ENCODE measurements at places on chromosomes 5 and 9.

DNA sequence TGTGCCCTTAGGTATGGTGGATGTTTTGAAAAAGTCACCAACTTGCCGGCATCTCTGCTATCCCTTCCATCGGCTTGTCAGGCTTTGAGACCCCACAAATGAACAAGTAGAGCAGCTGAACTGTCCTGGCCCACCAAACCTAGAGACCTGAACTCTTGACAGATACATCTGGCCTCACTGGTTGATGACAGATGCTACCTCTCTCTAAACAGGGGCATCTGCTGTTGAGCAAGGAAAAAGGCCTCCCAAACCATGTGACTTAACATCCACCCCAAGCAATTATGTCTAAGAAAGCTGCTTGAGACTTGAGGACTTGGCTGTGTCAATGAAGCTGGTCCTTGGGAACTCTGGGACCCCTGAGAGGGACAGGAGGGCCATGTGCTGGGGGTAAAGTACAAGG lies 2.3 kb downstream of the CCNI2 start:
- no peak for DNase-seq

- DNase-seq = no peak
These were observed 438.4 kb downstream of the ISL1 start for GRCh38 chr5:51821697-51822096.

DNA sequence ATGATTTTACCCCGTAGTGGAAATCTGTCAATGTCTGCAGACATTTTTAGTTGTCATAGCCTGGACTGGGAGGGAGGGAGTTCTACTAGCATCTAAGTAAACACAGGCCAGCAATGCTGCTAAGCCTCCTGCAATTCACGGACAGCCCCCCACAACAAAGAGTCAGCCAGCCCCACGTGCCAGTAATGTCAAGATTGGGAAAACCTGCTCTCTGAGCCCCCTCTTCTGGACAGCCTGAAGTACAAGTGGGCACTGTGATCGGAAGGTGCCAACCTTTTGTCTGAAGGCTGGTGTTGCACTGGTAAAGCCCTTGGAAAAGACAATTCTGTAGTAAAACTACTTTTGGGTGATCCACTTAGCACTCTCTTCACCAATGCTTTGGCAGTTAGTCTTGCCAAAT lies 154.5 kb downstream of the TARS1 start:
- DNase-seq = no peak

DNA sequence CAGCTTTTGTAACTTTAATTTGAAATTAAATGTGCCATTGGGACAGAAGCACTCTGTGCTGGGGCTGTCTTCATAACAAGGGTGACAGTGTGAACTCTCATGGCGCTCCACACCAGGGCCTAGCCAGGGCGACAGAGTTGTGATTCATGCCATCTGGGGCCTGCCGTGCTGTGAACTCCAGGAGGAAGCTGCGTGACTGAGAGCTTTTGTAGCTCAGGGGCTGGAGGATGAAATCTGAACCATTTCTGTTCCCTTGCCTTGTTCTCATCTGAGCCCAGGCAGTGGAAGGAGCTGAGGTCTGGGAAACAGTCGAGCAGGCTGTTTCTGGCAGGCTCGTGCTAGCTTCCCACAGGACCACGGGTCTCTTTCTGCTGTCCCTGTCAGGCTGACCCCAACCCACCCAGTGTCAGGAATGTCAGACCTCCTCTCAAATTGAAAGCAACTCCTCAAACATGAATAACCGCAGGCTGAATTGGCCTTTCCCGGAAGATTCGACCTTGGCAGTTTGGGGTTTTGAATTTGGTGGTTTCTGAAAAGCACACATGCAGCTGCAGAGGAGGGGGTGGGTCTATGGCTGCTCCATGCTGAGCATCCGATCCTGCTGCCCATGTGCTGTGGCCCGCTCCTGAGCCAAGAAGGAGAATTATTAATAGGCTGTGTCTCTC lies 69.2 kb upstream of the RPS23 start:
- no peak for DNase-seq

- no peak for DNase-seq
These were observed 27.0 kb downstream of the CNOT8 start for GRCh38 chr5:154885439-154885838.

DNA sequence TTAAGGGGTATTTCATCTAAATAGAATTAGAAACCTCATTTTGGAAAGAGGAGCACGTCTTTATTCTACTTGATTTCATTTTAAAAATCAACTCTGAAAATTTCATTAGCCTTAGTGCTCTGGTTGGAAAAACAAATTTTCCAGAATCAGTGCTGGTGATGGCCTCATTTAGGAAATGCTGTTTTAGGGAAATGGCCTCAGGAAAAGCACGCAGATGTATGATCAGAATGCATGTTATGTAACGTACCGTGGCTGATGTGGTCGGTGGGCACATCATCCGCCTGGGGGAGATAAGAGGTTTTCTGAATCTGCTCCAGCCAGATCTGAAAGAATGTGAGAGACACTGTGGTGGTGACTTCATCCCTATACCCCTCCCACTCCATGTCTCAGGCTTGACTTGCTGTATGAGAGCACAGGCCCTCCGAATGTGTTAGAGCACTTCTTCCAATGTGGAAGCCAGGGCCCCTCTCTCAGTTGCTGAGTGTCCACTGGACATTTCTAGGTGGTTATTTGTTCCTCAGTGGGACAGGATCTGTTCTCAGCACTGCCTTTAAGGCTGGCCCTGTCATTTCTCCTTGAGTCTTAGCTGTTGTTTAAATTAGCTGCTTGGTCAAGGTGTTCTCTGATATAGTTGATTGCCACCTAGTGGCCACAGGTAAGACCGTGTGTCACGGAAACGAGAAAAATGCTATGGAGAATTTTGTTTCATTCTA lies 96.5 kb downstream of the ARHGAP26 start:
- peak; percentile 60 for DNase-seq

GRCh38 chr9:6978591-6978990 lies 220.8 kb downstream of the KDM4C start:
- no peak for DNase-seq

DNA sequence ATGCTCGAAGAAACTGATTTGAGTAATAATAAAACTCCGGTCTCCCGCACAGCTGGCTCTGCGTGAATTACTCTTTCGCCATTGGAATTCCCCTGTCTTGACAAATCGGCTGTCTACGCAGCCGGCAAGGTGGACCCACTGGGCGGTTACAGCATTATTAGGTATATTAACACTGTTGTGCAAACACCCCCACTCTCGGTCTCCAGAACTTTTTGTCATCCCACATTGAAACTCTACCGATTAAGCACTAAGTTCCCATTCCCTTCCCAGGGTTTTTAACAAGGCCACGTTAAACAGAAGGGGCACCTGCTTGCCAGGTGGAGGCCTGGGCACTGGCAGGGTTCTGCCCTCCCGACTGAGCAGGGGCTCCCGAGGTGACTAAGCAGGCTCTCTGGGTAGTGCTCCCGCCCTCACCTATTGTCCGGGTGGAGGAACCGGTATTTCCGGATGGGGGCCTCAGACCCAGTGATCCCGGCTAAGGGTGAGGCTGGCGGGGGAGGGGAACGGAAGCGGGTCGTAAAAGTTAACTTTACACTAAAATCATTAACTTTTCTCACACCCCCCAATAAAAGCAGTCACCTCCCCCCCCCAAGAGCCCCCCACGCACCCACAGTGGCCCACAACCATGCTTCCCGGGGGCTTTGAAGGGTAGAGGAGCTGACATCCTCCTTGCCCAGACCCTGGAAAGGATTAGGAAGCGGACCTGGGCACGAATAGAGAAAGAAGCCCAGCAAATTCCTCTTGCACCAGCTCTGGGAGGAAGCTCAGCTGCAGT lies 53.5 kb upstream of the TJP2 start:
- no peak for DNase-seq

- no peak for DNase-seq
These were observed 597.7 kb downstream of the BNC2 start for GRCh38 chr9:16272776-16273175.

- DNase-seq = no peak
These were observed 340.5 kb downstream of the ADGRV1 start for GRCh38 chr5:90899014-90899604.

- DNase-seq = no peak
These were observed 3.9 kb downstream of the PLK2 start for GRCh38 chr5:58456026-58456425.

- DNase-seq = no peak
These were observed 84.1 kb downstream of the PPP2R2B start for GRCh38 chr5:146794326-146795029.

DNA sequence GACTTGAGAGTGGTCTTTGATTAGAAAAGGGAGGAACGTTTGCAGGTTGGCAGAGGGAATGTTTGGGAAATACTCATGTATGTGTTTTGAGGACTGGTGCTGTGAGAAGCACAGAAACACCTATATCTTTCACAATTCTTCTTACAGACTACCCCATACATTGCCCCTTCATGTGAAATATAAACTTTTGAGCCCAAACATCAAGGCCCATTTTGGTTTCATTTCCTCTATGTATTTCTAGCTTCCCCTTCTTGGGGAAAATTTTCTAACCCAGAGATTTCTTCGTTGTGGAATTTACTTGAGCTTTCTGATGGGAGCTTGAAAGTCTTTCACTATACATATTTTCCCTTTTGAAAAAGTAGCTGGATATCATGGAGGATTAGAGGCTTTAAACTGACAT lies 67.6 kb downstream of the FYB1 start:
- DNase-seq = no peak

GRCh38 chr5:154732212-154732611 lies 23.0 kb upstream of the LARP1 start:
- no peak for DNase-seq

GRCh38 chr5:17224858-17225511 lies 7.6 kb downstream of the BASP1 start:
- DNase-seq = no peak

DNA sequence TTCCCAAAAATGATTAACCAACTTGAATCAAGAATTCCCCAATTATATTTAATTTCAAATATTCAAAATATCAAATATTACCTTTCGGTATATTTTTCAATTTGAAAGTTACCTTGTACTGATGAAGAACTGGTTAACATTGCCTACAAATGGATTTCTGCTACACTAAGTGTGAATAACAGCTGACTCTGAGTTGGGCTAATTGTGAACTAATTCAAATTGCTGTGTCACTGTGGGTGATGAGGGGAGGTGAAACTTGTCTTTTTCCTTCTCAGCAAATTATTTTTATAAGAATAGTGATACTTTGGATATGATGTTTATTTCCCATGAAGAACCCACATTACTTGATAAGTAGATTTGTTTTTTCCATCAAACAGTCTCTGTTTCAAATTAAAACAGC lies 103.4 kb upstream of the RPS23 start:
- no peak for DNase-seq

DNA sequence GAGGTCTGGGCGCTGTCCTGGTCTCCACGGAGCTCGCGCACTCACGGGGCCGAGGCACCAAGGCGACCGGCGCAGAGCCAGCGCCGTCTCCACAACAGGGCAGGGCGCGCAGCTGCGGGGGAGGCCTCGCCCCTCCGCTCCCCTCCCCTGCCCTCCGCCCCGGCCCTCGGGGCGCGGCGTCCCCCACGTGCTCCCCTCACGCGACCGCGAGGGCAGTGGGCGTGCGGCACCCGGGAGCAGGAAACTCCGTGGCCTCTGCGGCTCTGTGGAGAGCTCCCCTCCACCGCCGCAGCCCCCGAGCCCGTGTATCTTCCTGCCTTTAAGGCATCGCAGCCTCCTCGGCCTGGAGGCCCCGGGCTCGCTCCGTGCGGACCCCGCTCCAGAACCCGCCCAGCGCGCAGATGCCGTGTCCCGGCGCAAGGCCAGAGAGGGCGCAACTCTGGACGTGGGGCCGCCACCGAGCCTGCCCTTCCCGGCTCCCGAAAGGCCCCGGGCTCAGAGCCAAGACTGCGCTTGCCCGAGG lies 708 bp upstream of the TUBB4B start:
- DNase-seq = peak; percentile 75

- DNase-seq = no peak
These were observed 542.1 kb upstream of the ARRDC3 start for GRCh38 chr5:91925249-91925648.

GRCh38 chr5:32646061-32646969 lies 61.0 kb downstream of the SUB1 start:
- DNase-seq = no peak

GRCh38 chr9:100890321-100890720 lies 138.2 kb upstream of the PLPPR1 start:
- DNase-seq = no peak

- DNase-seq = no peak
These were observed 297.3 kb downstream of the NR3C1 start for GRCh38 chr5:143106174-143106573.

- peak; percentile 84 for DNase-seq
These were observed at the start of gene CAST for GRCh38 chr5:96661855-96662724. Gene CAST (plus strand): TSS chr5:96662376. CDS start chr5:96662423, 47 bp downstream.

DNA sequence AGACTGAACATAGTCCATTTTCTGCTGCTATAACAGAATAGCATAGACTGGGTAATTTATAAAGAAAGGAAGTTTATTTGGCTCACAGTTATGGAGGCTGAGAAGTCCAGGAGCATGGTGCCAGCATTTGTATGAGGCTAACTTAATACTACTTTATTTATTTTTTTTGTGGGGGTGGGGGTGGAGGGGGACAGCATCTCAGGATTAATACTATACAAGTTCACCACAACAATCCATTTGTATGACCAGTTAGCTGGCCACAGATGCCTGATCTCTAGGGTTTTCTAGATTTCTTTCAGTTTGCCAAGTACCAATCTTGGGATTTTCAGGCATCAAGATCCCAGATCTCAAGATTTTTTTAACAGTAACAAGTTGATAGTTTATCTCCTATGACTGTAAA lies 20.3 kb downstream of the ANGPTL2 start:
- no peak for DNase-seq

All from activated CD4-positive, alpha-beta T cell treated with anti-CD3 and anti-CD28 coated beads, Interleukin-2, amount 10 ng/mL, durations not matched to agents 7 days and 5 days (primary cell).